Activated CD4-positive, alpha-beta T cell treated with anti-CD3 and anti-CD28 coated beads, Interleukin-2, amount 50 U/mL, for 24 hours (primary cell): ENCODE measurements at places on chromosomes 11 and 22.

- no peak for DNase-seq
Measured at GRCh38 chr11:28257761-28258160, 149.6 kb downstream of the METTL15 start.

DNA sequence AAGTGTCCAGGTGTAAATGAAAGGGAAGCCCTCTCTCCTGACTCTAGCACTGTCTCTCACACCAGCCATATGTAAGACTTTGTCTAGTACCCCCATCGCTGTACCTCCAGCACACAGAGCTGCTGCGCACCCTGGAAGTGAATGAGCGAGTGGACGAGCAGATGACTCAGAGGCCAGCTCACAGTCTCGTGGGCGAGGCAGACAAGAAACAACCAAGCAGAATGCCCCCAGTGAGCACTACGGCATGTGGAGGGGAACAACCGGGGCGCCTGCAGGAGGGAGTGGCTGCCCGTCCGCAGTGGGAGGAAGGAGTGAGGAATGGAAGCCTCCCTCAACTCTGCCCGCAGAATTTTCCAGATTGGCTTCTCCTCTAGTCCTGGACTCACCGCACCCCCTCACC is 46.4 kb downstream of the MCM5 start:
- no peak for DNase-seq

DNA sequence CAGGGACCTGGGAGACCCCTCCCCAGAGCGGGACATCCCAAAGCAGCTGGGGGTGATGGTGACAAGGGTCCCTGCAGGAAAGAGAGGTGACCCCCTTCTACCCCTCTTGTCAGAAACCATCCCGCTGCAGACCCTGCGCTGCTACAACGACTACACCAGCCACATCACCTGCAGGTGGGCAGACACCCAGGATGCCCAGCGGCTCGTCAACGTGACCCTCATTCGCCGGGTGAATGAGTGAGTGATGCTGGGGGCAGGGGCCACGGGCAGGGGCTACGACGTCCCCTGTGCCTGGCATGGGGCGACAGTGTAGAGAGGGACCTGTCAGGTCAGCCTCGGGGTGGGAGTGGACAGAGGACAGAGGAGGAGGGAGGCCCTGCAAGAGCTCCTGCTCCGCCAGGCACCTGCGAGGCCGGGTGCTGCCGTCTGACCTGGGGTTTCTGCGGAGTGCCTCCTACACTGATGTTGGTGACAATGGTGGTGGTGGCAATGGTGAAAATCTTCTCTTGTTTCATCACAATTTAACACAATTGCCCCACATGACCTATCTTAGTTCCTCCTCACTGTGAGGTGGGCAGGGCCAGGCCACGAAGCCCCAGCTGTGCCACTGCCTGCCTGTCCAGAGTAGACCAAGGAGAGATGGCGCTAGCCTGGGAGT is 9.8 kb downstream of the CSF2RB start:
- DNase-seq, result no peak

- DNase-seq, result no peak
Measured at GRCh38 chr11:30990625-30991296, 378.8 kb downstream of the DCDC1 start.

DNA sequence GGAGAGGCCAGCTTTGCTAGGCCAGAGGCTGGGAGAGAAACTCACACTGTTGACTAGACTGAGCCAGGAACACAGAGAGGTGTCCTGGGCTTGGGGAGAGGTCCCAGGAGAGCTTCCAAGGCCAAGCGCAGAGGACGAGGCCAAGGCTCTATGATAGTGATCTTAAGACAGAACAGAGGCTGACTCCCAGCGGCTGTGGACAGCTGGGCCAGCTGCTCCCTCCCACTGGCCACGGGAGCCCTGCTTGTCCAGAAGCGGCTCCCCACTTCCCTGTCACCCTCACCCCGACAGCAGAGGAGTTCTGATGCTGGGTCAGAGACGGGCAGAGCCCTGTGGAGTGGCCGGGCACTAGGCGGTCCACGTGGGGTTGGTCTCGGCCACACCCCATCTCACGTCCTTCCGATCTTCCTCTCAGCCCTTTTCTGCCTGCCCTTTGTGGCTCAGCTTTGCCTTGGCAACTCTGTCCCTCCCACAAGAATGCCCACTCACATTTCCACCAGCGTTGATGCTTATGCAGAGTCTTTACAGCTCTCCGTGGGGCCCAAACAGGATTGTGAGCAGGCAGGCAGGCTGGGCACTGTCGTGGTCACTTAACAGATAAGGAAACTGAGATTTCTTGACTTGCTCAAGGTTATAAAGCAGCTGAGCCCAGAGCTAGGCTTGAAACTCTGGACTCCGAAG is 68.2 kb downstream of the FBXO7 start:
- DNase-seq, result no peak
